ENCODE measurements at places on chromosomes 16 and 17.

DNA sequence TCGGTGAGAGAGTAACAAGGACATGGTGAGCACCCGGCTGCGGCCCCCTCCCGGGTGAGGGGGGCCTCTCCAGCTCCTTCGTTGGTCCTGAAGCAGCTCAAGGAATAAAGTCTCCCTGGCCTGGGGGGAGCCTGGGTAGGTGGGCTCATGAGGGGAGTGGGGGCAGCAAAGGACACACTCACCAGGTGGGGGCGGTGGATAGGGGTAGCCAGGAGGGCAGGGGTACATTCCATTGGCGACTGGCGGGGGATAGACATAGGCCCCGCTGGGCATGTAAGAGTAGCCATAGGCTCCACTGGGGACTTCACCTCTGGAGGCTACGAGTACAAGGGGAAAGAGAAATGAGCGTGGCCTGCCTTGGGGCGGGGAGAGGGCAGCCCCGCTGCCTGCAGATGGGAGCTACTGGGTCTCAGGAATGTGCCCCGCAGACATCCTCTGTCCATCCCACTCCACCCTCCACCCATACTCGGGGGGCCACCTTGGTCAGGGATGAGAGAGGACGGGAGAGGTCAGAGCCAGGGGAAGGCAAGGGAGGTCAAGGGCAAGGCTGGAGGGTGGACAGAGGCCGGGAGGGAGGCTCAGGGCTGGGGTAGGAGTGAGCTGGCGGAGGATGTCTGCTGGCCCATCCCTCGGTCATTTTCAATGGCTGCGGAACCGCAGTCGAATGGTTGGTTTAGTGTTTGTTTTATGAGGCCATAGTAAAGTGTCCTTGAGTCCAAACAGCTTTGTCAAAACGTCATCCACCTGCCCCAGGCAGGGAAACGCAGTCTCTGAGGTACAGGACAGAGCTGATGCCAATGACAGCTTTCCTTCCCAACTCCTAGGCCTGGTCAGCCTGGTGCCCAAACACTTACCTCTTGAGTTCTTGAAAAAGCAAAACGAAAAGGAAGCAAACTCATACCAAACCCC is 3.7 kb upstream of the UNC13D start:
- DNase-seq: no peak

- no peak for DNase-seq
Measured at GRCh38 chr16:27799896-27800295, 250.0 kb downstream of the KATNIP start.

GRCh38 chr16:14301169-14302030 is 230.3 kb downstream of the MRTFB start:
- DNase-seq: no peak

- no peak for DNase-seq
Measured at GRCh38 chr16:11145173-11145818, 110.7 kb downstream of the SOCS1 start.

- DNase-seq: no peak
Measured at GRCh38 chr17:60594734-60595133, 5.3 kb upstream of the PPM1D start.

DNA sequence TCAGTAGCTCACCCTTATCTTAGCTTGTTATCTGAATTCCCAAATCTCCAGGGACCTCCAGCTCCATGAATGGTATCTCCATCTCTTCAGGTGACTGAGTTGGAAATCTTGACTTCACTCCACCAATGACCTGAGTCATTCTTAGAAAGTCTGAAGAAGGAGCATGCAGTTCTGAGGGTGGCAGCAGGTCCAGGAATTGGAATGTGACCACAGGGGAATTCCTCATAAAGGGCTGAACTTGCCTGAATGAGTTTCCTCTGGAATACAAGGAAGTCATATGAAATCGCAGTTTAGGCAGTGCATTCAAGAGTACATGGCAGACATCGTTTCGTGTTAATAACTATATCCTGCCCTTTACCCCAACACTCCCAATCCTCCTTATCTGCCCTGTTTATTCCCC is 12.5 kb upstream of the PYY start:
- DNase-seq: no peak

DNA sequence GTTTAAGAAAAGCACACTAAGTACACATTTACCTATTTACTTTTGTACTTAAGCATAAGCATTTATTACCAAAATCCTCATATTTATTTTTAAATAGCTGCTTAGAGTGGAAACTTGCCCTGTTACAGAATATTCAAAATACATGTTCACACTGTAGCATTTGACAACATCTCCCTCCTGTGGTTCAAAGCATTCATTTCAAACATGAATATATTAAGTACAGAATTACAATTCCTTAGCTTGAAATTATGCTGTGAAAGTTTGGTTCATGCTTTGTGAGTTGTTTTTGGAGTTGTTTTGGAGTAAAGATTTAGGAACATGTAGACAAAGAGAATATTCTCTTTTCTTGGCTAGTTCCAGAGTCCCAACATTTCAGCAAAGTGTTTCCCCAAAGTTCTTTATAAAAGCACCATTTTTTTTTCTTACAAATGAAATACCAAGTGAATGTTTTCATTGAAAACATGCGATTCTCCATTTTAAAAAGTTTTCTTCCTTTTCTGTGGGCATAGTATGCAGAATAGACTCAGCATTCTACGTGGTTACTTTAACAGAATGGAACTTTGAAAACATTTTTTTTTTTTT is 33.2 kb downstream of the TUBD1 start:
- DNase-seq: no peak

- no peak for DNase-seq
Measured at GRCh38 chr17:74804683-74805082, 28.5 kb upstream of the NAT9 start.

- DNase-seq: no peak
Measured at GRCh38 chr16:83315271-83315670, 492.5 kb upstream of the HSBP1 start.

DNA sequence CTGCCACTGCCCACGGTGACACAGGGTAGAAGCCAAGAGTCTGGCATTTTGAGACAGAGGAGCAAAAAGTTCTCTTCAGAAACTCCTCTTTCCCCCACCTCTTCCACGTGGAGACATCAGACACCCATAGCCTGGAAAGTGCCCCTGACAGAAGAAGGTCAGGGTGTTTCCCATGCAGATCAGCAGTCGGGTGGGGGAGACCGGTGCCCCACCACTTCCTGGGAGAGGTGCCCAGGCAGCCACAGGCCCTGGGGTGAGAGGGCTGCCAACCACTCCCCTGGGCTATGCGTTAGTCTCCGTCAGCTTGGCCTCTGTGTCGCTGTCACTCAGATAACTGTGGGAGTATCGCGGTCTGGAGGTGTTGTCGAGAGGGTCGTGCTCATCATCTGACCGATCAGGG is 31.5 kb downstream of the PIPOX start:
- no peak for DNase-seq

- DNase-seq: no peak
Measured at GRCh38 chr17:79747508-79748294, 17.0 kb downstream of the ENPP7 start.

GRCh38 chr16:53031323-53031942 is 21.3 kb downstream of the CHD9NB start:
- no peak for DNase-seq

DNA sequence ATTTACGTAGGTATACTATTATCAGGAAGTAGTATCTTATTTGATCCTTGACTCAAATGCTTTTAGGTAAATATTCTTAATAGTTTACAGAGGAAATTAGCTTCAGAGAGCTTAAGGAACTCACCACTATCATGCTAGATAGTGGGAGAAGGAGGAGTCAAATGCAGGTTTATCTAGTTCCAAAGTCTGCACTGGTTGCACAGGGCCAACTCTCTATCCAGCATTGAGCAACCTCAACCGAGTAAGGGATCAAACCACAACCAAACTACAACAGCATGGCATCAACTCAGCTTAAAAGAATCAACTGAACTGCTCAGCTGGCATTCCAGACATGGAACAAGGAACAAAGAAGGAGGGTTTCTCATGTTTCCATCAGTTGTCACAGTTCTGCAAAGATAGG is 306.0 kb downstream of the MAF start:
- no peak for DNase-seq

DNA sequence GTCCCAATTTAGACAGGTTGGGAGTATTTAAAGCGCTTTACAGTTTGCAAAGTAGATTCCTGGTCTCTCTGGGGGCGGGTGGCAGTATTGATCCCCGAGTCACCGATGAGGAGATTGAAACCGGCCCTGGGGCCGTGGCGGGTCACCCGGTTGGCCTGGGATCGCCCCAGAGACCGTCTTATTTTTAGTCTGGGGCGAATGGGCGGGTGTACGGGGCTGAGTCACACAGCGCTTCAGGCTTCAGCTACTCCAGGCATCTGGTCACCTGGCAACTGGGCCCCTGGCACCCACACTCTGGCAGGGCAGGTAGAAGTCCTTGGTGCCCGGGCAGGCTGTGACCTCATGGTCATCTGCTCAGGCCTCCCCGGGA is 669 bp downstream of the MIEF2 start:
- no peak for DNase-seq

GRCh38 chr16:49664221-49665215 is 191.4 kb downstream of the ZNF423 start:
- no peak for DNase-seq

- DNase-seq: no peak
Measured at GRCh38 chr16:79077346-79077745, 523.2 kb downstream of the MAF start.

- DNase-seq: no peak
Measured at GRCh38 chr16:70720425-70721201, 34.8 kb upstream of the MTSS2 start.

- no peak for DNase-seq
Measured at GRCh38 chr17:76293106-76293505, 15.0 kb downstream of the QRICH2 start.

All from neuronal stem cell (in vitro differentiated cells).